ENCODE measurements at places on chromosomes 11 and 22.

GRCh38 chr11:1558775-1559110 is 13.3 kb downstream of the DUSP8 start:
- DNase-seq: no peak

DNA sequence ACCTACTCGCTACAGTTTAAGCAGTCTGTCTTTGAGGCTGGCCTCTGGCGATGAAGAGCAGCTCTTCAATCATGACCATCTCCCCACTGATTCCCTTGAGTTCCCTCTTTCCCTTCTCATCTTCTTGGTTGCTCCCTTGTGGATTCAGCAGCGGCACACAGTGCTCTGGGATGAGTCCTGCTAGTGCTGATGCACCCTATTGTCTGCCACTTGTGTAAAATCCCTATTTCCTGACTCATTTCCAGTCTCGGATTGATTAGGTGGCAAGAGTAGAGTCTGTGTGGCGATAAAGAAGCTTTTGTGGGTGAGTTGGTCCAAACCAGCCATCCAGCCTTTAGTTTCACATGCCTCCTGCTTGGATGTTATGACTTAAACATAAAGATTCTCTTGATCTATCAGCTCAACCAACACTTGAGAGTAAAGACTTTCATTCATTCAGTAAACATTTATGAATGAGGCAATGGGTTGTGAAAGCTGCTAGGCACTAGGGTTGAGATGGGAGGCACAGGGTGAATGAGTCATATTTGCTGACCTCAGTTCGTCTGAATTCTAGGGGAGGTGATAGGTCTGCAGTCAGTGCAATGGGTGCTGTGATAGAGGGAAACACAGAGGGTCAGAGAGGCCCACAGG is 219.4 kb upstream of the RAG2 start:
- no peak for DNase-seq

DNA sequence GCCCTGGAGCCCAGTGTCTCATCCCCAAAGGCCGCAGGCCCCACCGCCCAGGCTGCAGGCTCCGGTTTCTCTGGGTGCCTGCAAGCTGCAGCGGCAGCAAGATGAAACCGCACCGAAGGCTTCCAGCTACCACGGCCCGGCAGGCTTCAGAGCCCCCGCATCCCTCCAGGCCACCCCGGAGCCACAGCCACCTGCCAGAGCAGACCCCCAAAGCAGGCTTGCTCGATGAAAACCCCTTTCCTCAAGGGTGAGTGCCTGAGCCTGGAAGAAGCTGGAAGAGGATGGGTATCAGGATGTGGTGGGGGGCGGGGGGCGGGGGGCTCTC is 24.5 kb upstream of the GNB1L start:
- no peak for DNase-seq

GRCh38 chr22:36419177-36419911 is 31.6 kb upstream of the MYH9 start:
- DNase-seq: no peak

DNA sequence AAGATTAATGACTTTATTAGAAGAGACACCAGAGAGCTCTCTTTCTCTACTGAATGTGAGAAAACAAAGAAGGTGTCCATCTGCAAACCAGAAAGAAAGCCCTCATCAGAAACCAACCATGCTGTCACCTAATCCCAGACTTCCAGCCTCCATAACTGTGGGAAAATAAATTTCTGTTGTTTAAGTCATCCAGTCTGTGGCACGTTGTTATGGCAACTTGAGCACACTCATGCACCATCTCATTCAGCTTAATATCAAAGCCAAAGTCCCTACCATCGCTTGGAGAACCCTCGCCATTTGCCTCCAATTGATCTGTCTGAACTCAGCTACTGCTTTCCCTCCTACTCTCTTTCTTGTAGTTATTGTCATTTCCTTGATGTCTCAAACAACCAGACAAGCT is 766.1 kb upstream of the ARHGAP42 start:
- no peak for DNase-seq

DNA sequence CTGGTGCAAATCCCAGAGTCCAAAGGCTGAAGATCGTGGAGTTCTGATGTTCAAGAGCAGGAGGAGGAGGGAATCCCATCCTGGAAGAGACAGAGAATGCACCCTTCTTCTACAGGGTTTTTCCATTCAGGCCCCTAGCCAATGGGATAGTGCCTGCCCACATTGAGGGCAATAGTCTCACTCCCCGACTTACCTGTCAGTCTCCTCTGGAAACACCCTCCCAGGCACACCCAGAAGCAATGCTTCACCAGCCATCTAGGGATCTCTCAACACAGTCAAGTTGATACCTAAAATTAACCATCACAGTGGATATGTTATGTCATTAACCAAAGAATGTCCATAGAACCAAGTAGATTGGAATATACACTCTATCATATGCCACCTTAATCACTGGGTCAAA is 72.9 kb downstream of the FAM83F start:
- DNase-seq: no peak

DNA sequence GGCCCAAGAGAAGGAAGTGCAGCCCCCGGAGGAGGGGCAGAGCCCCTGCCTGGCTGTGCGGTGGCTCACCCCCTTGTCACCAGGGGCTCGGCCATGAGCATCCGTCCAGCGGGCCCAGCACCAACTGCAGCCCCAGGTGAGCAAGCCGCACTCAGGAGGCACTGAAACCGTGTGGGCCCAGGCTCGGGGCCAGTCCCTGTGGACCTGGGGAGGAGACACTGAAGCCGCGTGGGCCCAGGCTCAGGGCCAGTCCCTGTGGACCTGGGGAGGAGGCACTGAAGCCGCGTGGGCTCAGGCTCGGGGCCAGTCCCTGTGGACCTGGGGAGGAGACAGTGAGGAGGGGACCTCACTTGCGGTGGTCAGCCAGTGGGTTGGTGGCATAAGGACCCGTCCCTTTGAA is 13.9 kb downstream of the LSP1 start:
- DNase-seq: no peak

- no peak for DNase-seq
These were observed 8.0 kb upstream of the DSCAML1 start for GRCh38 chr11:117805045-117805444.

DNA sequence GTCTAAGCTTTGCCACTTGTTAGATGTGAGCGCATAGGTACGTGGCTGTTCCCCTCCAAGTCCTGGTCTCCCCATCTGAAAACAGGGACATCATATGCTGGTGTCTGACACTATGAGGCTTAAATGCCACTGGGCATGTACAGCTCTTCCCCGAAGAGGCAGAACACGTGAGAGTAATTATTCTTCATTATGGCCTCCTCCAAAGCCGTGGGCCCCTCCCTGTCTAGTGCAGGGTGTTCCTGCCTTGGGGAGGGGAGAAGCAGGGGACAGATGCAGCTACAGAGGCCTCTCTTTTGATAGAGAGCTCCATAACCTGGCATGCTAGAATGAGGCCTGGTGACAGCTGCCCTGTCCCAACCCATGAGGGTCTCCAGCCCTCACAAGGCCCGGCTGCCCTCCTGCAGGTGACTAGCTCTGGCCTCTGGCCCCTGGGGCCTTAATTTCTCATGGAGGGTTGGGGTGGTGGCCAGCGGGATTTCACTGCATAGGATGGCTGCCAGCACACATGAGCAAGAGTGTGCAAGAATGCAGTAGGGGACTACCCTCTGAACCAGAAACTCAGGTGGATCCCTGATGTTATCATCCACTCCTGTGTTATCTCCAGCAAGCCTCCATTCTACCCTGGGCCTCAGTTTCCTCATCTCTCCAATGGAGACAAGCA is 334.6 kb downstream of the MN1 start:
- DNase-seq: no peak

DNA sequence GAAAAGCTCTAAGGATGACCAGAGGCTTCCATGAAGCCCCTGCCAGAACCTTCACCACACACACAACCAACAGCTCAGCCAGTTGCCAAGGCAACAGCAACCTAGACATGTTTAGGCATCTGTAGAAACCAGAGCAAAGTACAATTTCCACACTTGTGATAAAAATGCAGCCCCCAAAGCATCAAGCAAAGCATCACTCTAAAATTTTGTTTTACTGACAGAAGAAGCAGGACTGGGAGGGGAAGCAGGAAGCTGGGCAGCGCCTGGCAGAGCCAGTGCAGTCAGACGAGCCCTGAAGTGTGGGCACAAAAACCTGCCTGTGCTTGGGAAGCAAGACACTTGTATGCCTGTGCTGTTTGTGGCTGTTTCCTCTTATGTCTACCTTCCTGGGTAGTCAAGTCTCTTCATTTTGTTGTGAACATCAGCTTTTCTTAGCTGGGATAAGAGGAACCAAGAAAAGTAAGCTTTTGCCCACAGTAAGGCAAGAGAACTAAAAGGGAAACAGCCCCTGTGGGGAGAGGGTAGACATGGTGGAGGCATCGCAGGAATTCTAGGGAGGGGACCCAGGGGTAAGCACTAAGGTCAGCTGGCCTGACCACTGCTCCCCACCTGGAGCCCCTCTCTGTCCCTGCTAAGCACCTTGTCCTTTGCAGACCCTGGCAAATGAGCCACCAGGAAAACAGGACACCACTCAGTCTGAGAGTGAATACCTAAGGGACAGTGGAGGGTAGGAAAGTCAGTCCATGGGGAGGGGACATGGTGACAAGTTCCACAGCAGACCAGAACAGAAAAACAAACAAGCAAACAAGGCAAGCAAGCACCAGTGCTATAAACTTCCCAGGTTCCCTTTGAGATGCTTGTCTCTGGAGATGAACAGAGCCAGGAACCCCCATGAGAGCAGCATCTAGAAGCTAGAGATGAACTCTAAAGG is 13.4 kb downstream of the PACSIN2 start:
- no peak for DNase-seq

DNA sequence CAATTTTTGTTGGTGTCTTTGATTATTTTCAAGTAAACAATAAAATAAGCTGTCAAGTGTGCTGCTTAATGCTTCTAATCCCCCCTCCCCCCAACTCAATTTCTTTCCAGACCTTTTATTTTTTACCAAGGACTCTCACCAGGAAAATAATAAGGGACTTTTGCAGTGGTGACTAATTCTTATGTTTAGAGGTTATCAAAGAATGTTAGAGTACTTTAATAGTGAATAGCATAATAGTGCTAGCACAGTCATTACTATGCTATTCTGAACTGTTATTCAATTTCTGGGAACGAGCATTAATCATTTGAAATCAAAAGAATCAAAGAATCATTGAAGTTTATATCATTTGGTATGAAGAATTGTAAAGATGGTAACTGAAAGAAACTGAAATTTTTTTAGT is 251.4 kb downstream of the DDX10 start:
- no peak for DNase-seq

- no peak for DNase-seq
These were observed 111.3 kb downstream of the SLC17A6 start for GRCh38 chr11:22449441-22449840.

GRCh38 chr22:49933236-49934159 is 15.1 kb downstream of the CRELD2 start:
- DNase-seq: no peak

DNA sequence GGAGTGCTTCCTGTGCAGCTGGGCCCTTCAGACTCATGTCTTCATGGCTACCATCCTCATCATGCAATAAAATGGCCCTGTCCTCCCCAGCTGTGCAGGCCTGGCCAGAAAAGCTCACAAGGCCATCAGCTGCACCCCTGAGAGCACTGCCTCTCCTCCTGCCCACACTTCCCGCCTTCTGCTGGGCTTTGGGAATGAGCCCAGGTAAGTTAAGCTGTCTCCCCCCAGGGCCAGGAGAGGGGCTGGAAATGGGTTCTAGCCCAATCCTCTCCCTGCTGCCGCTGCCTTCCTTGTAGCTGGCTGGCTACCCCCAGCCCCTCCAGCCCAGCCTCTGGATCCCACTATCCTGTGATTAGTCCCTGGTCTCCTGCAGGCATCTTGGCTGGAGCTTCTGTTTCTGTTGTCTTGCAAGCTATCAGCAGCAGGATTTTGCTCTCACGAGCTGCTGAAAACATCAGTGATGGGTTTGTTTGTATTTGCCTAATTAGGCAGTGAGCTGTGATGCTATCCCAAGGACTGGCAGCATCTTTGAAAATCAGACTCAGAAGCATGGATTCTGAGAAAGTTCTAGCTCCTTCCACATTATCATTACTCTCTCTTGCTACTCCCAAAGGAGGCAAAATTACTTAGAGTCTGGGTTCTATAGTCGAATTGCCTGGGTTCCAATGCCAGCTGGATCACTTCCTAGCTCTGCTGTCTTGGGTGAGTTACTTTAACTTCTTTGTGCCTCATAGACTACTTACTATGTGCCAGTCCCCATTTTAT is 168.1 kb downstream of the ST3GAL4 start:
- DNase-seq: no peak

- no peak for DNase-seq
These were observed 3.0 kb downstream of the MUS81 start for GRCh38 chr11:65862941-65863888.

DNA sequence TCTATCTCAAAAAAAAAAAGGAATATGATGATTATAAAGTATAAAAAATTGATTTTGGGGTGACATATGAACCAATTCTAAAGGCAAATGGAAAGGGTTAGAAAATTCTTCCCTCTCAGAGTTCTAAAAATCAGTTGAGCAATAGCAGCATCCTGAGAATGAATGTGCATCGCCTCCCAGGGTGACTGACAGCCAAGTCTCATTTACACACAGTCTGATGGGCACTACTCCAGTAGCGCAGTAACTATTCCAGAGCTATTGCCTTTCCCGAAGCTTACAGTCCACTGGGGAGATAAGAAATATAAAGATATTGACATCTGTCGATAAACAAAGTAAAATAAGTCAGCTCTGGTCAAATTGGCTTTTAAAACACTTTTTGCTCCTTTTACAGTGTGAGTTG is 32.3 kb upstream of the SORL1 start:
- no peak for DNase-seq

GRCh38 chr11:2736577-2737225 is 36.9 kb upstream of the KCNQ1OT1 start:
- no peak for DNase-seq

DNA sequence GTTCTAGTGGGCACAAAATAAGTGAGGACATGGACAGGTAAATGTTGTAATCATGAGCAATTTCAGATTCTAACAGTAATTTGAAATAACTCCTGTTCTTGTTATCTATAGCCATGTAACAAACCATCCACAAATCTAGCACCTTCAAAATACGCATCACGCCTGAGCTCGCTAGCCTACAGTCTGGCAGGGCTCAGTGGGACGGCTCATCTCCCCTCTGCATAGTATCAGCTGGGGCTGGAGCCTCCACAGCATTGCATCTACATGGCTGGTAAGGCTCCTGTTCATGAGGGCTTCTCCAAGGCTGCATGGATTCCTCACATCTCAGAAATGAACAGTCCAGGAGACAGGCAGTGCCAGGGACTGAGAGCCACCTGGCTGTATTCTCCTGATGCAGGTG is 112.6 kb downstream of the KCNQ1 start:
- no peak for DNase-seq

GRCh38 chr11:29171360-29171950 is 845.4 kb downstream of the KCNA4 start:
- DNase-seq: no peak

DNA sequence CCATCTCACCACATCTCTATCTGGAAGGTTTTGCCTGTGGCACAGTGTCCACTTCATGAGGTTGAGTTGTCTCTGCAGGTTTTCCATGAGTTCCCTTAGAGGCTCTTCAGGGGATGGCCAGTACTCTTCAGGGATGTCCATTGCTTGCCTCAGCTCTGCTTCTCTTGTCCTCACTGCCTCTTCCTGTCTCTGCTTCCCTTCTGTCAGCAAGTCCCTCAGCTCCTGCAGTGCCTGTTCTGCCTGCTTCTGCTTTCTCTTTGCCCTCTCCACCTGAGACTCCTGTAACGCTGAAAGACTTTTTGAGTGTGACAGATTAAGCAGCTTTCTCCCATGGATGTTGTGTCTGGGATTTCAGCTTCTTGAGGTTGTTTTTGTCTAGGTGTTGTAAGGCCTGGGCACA is 38.2 kb upstream of the MRPL17 start:
- no peak for DNase-seq

- DNase-seq: no peak
These were observed 56.4 kb upstream of the FSHB start for GRCh38 chr11:30174265-30175020.

GRCh38 chr11:119759324-119759723 is 30.3 kb upstream of the NECTIN1 start:
- DNase-seq: no peak

- no peak for DNase-seq
These were observed 300.1 kb downstream of the BUD13 start for GRCh38 chr11:116472651-116473050.
